ENCODE measurements at places on chromosomes 11 and 22. TPM values are rescaled to one million over a fixed set of nuclear protein-coding genes. Genes with fewer than 3 reads are reported as not detected.

The TTLL1 gene
- total RNA-seq, result 23.1 TPM

The PKDREJ gene
- 0.09 TPM for total RNA-seq

The LRRC56 gene
- total RNA-seq, result 0.45 TPM

The CHST1 gene
- total RNA-seq, result 0.82 TPM

The TYR gene
- total RNA-seq, result not detected

DNA sequence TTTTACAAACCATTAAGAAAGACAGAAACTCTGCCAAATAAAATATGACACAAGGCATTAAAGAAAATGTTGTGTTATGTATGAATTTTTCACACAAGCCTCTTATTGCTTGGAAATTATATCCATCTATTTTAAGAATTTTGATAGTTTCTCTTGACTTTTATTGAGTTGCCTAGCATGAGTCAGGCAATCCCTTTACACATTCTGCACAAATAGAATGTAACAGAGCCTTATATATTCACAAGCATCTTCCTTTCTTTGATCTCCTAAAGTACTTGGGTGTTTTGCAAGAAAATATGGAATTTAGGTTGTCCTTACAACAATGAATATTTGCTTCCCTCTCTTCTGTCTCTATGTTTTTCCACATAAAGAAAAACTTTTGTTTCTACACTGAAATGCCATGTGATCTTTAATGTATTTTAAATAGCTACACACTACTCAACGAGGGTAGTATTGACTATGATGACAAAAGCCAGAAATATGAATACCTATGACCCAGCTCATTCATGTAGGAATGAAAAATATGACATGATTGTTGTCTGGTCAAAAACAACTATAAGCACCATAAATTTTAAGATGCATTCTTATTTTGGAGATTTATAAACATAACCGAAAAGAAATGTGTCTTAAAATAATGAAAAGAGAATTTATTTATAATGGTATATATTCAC lies 398.8 kb downstream of the GUCY1A2 start:
- DNase-seq, result no peak

DNA sequence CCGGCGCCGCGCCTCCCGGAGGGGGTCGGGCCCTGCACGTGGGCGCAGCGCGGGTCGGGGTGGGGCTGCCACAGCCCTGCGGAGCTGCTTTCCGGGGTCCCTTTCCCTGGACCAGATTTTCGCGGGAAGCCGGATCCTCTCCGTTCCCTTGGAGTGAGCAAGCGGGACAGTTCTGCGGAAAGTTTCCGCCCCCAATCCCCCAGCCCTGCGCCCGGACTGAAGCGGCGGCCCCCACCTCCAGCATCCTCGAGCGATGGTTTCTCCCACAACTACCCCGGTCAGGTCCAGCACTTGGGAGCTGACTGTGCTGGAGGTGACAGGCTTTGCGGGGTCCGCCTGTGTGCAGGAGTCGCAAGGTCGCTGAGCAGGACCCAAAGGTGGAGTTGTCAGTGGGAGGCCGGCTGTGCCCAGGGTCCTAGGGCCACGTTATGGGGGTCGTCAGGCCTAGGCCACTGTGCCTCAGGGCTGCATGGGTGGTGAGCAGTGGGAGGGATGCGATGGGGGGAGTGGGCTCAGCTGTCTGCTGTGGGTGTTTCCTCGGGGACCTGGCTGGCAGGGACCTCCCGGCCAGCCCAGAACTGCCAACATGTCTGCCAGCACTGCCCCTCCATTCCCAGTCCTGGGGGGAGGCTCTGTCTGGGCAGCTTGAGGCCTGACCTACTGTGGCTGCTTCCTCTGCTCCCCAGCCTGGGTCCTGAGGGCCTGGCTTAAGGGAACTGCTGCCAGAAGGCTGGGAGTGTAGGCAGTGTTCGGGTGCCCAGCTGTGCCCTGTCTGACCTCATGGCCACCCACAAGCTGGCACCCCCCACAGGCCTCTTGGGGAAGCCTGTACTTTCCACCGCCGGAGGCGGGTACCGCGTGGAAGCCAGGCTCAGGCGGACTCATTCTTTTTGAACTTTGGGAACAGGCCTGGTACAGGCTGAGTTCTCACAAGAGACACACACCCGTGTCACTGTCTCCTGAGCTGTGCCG lies 726 bp downstream of the ST3GAL4 start:
- peak; percentile 22 for DNase-seq

- peak; percentile 6 for DNase-seq
Measured at GRCh38 chr11:42315267-42315666, 855.8 kb upstream of the LRRC4C start.

DNA sequence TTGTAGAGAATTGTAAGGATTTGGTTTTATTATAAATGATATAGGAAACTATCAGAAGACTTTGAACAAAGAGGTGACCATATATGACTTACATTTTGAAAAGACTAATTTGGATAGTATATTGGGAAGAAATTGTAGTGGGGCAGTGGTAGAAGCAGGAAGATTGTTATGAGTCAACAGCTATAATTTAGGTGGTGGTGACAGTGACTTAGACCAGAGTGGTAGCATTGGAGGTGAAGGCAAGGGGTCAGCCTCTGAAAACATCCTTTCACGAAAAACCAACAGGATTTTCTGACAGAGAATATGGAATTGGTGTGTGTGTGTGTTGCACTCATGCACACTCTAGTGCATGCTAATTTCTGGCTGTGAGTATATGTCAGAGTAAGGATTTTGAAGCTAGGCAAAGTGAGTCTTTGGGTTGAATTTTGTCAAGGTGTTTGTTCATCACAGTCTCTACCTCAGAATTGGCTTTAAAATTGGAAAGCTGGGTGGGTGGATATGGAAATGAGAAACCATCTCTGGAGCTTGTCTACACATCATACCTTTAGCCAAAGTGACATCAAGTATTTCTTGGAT lies 8.2 kb upstream of the HBE1 start:
- DNase-seq, result no peak

DNA sequence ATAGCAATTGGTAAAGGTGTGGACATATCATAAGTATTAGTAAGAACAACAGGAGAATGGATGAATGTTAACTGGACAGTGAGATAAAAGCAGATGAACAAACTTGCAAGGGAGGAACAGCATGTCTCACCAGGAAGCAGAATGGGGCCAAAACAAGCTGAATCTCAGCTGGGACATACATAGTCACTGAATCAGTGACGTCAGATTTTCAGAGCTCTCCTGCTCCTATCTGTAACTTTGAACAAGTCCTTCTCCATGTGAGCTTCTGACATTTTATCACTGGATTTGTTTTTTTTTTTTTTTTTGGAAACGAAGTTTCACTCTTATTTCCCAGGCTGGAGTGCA lies 118.7 kb downstream of the BBOX1 start:
- DNase-seq, result peak; percentile 72

- DNase-seq, result no peak
Measured at GRCh38 chr22:44603767-44604166, 98.2 kb upstream of the PRR5 start.

DNA sequence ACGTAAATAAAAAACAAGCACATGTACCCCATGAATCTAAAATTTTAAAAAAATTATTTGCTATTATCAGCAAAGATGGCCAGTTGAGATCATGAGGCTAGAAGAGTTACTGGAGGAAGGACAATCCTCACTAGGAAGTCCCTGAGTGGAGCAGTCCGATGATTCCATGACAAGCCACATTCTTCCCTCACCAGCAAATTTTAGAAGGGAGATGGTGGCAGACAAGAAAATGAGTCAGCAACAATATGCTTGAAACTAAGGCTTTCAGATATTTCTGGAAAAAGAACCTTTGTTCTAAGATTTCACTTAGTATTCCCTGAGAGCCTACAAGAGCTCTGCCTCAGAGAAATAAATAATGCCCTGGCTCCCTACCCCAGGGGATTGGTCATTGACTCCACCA lies 34.9 kb downstream of the P4HA3 start:
- peak; percentile 62 for DNase-seq

DNA sequence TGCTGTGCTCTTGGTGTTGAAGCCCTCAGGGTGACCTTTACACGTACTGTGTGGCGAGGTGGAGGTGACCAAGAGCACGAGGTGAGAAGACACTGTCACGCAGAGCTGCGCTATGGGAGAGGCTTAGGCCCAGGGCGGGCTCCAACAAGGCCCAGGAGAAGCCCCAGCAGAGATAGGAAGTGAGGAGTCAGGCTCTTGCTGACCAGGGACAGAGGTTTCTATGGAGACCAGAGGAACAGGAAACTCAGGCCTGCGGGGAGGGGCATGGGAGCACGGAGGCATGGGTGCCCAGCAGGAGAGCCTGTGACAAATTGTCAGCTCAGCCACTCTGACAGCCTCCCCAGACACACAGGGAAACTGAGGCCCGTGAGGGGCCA lies 15.8 kb downstream of the DGKZ start:
- peak; percentile 18 for DNase-seq

- no peak for DNase-seq
Measured at GRCh38 chr11:117767071-117767470, 29.9 kb downstream of the DSCAML1 start.

GRCh38 chr11:31795706-31796498 lies 15.2 kb downstream of the PAX6 start:
- DNase-seq, result no peak

DNA sequence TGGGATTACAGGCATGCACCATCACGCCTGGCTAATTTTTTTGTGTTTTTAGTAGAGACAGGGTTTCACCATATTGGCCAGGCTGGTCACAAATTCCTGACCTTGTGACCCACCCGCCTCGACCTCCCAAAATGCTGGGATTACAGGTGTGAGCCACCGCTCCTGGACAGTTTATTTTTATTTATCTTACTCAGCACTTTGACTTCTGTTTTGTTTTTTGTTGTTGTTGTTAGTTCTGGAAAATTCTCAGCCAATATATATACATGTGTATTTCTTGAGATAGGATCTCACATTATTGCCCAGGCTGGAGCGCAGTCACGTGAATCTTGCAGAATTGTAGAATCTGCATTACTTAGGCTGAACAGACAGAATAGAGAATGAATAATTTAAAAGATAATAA lies 107.6 kb downstream of the CSTPP1 start:
- DNase-seq, result no peak

GRCh38 chr11:94658386-94658785 lies 91.2 kb downstream of the PIWIL4 start:
- DNase-seq, result no peak
